PC-3 (cell line): ENCODE measurements at places on chromosomes 5 and 9.

- peak; percentile 36 for DNase-seq
These were observed 108.7 kb upstream of the NFIL3 start for GRCh38 chr9:91532325-91532724.

GRCh38 chr5:106017243-106017857, 1653.4 kb downstream of the EFNA5 start:
- DNase-seq, result no peak

- no peak for DNase-seq
These were observed 244.2 kb downstream of the FOXD4L6 start for GRCh38 chr9:40884072-40884901.

- DNase-seq, result no peak
These were observed 45.8 kb downstream of the SRFBP1 start for GRCh38 chr5:122007546-122007945.

- no peak for DNase-seq
These were observed 62.4 kb downstream of the NR3C1 start for GRCh38 chr5:143340891-143341685.

DNA sequence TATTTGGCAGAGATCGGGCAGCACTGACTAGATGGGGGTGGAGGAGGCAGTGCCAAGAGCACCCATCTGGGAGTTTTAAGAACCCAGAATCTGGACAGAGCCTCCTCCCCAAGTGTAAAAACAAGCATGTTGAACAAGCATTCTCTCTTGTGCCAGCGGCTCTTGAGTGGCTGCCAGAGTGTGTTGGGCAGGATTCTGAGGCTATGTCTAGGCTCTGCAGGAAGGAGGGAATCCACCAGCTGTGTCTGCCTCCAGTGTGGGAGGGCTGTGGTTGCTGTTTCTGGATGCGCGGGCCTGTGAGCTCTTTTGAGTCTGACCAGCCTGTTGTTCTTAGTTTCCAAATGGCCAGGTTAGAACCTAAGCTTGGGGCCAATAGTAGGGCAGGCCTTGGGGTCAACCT, 39.8 kb downstream of the HMCN2 start:
- DNase-seq, result no peak

DNA sequence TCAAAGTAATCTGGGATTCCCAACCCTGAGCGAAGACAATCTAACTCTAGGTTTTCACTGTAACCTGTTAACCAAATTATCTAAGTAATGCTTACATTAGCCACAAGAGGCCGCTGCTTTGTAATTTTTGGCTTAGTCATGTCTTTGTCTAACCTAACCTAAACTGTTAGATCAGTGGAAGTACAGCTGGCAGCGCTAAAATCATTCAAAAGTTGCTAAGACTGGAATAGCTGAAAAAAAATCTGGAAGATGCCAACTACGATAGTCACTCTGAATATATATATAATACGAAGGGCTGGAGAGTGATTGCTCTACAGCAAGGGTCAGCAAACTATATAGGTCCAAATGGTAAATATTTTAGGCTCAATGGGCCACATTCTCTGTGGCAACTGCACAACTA, 60.2 kb downstream of the FBXO38 start:
- peak; percentile 91 for DNase-seq

GRCh38 chr5:64437496-64437895, 68.3 kb upstream of the RGS7BP start:
- DNase-seq, result no peak

DNA sequence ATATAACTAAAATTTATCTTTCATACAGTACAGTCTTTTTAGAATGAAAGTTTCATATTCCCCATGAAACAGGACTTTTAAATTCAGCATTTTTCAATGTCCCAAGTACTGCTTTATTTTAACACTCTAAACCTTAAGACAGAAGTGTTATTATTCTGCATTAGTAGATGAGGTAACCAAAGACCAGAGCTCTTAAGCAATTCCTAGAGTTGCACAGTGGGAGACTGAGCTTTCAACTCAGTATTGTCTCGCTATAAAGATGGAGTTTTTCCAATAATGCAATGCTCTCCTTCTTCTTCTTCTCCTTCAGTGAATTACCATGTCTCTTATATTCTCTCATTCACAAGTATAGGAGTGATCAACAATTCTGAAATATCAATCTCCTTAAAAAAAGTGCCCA, 479.7 kb downstream of the CETN3 start:
- DNase-seq, result no peak

- no peak for DNase-seq
These were observed 346.3 kb downstream of the ENC1 start for GRCh38 chr5:74294231-74294705.

- no peak for DNase-seq
These were observed 394.2 kb upstream of the IRX2 start for GRCh38 chr5:3145641-3146040.

GRCh38 chr5:75992753-75993152, 90.4 kb upstream of the SV2C start:
- no peak for DNase-seq

DNA sequence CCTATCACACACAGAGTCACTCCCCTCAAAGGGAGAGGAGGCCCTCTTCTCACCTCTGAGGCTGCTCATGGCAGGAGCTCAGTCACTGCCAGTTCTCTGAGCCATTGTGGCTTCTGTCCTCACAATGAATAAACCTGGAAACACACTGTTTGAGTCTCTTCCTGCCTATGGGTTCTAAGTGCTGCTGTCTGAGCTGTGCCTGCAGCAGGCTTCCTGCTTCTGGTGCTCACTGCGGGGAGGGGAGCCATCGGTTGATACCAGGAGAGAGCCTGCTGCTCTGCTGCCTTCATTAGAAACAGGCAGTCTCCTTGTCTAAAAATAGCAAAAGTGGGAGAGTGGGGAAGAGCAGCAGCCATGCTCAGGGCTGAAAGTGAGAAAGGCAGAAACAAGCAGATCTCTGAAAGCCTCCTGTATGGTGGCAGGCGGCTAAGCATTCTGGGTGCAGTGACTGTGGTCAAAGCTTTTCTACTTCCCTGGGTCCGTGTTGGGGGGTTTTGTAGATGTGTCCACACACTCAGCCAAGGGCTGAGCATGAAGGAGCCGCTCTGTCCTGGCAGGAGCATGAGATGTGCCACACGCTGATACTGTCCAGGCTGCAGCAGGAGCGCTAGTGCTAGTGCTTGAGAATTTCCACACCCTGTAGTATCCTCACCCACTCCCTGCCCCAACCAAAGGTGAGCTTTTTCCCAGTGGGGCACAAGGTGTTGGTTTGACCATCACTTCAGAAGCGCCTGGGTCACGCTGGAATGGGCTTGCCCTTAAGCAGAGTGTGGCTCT, 34.2 kb downstream of the PRKACG start:
- no peak for DNase-seq

DNA sequence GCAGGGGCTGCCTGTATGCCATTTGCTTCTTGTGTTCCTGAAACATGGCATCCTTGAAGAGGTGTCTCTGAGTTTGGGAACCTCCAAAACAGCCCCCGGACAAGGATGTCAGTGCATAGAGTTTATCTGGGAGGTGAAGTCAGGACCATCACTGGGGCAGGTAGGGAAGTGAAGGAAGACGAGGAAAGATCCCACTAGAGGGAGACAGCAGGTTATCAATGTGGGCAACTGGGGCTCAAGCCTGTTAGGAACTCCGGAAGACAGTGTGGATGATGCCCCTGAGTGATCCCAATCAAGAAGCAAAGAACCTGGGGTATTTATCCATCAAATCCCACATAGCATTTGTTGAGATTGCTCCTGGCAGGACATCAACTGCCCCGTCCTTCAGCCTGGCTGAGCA, 233.1 kb downstream of the AGTPBP1 start:
- DNase-seq, result no peak

DNA sequence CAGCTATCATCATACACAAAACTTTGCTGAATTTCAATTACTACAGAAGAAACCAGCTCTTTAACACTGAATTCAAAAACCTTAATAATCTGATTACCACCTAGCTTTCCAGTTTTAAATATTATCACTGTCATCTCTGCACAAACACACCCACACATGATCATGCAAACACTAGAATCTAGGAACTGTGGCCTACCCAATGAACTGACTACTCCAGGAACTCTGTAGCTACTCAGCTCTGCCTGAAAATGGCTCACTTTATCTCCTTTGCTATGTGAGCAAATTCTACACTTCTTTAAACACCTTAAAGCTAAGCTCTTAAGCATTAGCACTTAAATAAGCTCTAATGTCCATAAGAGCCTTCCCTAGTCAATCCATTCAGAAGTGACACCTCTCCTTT, 123.3 kb upstream of the DPYSL3 start:
- no peak for DNase-seq

DNA sequence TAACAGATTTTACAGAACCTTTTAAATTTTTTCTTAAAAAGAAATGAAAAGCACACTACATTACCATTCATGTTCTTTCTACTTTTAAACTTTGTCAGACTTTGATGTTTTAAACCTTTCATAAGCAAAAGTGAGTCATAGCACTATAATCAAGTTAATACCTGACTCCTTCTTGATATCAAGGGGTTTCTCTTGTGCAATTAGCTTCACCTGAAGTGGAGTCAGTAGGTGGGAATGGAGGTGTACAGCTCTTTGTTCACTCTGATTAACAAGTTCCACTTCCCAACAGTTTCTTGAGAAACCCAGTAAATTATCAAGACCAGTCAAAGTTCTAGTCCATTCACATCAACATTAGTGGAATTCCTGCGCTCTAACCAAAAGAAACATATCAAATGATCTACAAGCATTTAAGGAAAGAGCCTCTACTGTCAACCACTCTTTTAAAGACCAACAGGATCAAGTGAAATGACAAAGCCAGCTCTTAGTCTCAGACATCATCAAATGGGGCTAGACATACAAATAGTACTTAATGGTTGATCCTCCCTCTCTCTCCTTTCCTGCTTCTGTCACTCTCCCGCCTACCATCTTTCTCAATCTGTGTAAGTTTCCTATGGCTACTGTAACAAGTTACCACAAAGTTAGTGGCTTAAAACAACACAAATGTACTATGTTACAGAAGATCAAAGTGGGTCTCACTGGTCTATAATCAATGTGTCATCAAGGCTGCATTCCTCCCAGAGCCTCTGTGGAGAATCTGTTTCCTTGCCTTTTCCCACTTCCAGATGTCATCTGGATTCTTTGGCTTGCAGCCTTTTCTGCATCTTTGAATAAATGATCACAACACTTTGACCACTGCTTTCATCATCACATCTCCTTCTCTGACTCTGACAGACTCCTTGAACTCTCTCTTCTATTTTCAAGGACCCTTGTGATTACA, 68.0 kb downstream of the HINT1 start:
- no peak for DNase-seq

DNA sequence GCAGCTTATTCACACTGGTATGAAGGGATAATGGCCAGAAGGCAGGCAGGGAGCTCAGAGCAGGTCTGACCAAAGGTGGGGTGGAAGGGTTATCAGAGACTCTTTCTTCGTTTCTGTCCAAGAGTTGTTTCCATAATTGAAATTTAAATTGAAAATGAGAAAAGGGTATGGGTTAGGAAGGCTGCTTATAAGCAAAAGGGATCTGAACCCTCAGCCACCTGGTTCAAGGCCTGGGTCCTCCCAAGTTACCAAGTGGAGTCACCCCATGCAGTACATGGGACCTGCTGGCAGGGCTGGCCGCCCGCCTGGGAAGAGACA, 17.8 kb downstream of the EEIG1 start:
- no peak for DNase-seq

GRCh38 chr9:26308328-26308727, 584.3 kb downstream of the CAAP1 start:
- DNase-seq, result no peak

- no peak for DNase-seq
These were observed 36.5 kb upstream of the ANKDD1B start for GRCh38 chr5:75574791-75575190.
